NCI-H2107 (cell line): ENCODE measurements at places on chromosomes 13 and 19.
A peak's percentile ranks its signal among the peaks of the same experiment; 100 is the strongest.

- peak; percentile 58 for DNase-seq
These were observed 210.0 kb downstream of the FOXO1 start for GRCh38 chr13:40456397-40456953.

- no peak for DNase-seq
These were observed 118.0 kb upstream of the POSTN start for GRCh38 chr13:37716420-37717195.

- no peak for DNase-seq
These were observed 48.5 kb upstream of the TUBGCP3 start for GRCh38 chr13:112636401-112636975.

DNA sequence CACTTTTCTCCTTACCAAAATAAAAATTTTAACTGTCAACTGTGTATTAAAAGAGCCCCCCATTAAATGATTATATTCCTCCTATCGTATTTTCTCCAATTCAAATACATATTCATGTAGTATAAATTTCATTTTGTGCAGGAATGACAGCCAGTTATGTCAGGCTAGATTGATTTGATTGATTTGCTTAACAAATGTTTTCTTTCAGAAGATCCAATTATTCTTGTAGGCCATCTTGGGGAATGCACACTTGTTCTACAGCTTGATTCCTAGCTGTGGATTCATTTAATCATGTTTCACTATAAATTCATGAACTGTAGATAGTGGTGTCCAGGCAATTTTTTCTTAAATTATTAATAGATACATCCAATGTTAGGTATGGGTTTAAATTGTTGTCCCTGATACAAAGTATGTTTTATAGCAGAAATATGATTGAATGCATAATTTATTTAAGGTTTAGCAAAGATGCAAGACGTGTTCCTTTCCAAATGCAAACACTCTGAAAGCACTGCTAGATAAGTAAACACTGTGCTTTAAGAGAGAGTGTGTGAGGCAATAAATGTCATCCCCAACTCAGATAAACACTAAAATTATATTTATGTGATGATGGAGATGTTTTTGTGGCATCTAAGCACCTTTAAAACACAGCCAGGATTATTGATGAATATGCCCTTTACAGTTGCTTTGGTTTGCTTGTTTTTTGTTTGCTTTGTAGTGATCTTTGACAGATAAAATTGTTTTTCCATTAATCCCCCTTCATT lies 531.1 kb downstream of the DCT start:
- DNase-seq, result no peak

DNA sequence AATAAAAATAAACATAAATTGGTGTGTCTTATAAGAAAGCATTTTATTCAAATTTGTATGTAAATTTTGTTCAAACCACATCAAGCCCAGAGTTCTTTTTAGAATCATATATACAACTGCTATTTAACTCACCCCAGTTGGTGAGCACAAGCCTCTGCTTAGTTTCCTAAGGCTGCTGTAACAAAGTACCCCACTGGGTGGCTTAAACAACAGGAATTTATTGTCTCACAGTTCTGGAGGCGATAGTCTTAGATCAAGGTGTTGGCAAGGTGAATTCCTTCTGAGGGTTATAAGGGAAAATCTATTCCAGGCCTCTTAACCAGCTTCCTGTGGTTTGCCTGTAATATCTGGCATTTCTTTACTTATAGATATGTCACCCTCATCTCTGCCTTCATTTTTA lies 1133.5 kb downstream of the OLFM4 start:
- DNase-seq, result no peak

- no peak for DNase-seq
These were observed 622 bp upstream of the VSTM2B start for GRCh38 chr19:29524912-29525831.

DNA sequence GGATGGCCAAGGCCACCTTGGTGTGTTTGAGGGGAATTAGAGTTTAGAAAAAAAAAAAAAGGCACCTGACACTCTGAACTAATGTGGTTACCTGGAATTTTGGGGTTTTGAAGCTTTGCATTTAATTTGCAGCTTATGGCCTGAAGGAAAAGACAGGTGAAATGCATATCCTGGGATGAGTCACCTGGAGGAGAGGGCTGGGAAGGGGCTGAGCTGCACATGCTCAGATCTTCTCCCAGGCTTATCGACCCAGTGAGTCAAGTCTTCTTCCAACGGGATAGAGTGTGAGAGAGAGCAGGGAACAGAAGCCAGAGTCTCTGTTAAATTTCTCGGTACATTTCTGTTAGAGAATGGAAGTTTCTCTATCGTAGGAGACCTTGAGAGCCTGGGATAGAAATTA lies 29.7 kb upstream of the ALOX5AP start:
- no peak for DNase-seq

DNA sequence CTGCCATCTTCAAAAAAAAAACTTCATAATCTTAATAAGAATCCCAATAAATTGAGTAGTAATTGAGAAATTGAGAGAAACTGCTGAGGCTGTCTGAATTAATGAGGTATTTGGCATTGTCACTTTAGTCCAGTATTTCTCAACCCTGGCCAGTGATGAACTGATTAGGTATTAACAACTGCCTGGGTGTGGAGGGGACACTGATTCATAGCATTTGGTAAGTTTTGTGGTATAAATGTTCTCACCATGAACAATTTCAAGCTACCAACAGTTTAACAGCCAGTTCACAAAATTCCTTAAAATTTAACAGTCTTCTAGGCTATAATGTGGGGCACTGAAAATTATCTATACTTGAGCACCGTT lies 18.3 kb downstream of the GPC6 start:
- no peak for DNase-seq

- DNase-seq, result no peak
These were observed 140.5 kb upstream of the VSTM2B start for GRCh38 chr19:29385191-29385795.

DNA sequence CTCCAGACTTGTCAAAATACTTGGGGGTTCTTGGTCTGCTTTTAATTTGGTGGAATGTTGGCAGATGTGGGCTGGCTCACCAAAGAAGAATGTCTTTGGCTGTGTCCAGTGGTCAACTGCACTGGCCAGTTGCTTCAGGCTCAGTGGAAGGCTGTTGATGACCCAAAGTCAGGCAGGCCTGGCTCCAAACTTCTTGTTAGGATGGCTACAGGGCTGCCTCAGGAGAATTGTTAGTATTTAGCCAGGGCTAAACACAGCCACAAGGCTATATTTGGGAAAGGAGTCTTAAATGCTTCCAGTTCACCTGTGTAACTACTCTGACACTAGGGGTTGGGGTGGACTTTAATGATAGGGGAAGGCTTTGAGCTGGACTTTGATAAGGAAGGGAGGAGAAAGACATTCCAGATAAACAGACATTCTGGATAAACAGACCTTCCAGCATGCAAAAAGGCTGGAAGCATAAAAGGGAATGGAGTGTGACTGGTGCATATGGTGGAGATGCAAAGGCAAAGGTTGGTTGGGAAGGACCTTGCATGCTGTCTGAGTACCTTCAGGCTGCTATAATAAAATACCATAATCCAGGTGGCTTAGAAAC lies 116.8 kb downstream of the FOXO1 start:
- no peak for DNase-seq

GRCh38 chr13:53131361-53131760 lies 102.7 kb downstream of the OLFM4 start:
- no peak for DNase-seq

DNA sequence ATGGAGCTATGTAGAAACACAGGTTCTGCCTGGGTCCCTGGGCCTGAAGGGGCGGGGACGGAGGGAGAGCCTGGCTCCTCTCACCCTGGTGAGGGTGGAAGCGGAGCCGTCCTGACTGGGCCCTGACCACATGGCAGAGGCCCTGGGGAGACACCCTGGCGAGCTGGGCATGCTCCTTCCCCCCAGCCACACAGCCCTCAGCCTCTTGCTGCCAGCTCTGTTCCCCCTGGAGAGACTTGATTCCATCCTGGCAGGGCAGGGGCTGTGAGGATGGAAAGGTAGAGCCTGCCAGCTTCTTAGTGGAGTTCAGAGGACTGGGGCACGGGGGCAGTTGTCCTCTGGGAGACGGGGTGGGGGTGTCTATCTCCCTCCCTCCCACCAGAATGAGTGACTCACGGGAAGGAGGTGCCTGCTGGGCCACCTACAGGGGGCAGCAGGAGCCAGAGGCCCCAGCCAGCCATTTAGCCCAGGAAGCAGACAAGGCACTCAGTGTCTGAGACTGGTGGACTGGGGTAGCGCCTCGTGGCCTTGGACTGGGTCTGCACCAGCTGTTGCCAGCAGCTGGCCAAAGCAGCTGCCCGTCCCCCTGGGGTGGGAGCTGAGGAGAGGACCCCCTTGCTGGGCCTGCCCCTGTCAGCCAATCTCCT lies 22.8 kb upstream of the RNF17 start:
- DNase-seq, result no peak

GRCh38 chr13:64305246-64305645 lies 2889.6 kb upstream of the PCDH20 start:
- no peak for DNase-seq
